ENCODE measurements at places on chromosomes 11 and 22. TPM values are rescaled to one million over a fixed set of nuclear protein-coding genes. Genes with fewer than 3 reads are reported as not detected.
A peak's percentile ranks its signal among the peaks of the same experiment; 100 is the strongest.

DNA sequence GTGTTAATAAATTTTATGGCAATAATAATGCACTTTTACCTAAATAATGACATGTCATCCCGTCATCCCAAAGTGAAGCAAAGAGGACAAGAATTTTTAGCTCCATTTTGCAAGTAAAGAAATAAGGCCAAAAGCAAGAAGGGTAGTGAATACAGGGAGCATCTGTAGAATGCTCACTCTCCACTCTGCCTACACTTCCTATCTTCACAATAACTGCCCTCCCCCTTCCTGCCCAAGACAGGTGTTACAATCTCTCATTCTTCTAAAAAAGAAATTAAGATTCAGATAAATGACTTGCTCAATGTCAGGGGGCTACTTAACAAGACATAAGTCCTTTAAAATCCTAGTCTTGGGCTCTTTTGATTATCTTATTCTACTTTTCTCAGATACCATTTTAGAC, 8.9 kb downstream of the RDX start:
- no peak for DNase-seq

DNA sequence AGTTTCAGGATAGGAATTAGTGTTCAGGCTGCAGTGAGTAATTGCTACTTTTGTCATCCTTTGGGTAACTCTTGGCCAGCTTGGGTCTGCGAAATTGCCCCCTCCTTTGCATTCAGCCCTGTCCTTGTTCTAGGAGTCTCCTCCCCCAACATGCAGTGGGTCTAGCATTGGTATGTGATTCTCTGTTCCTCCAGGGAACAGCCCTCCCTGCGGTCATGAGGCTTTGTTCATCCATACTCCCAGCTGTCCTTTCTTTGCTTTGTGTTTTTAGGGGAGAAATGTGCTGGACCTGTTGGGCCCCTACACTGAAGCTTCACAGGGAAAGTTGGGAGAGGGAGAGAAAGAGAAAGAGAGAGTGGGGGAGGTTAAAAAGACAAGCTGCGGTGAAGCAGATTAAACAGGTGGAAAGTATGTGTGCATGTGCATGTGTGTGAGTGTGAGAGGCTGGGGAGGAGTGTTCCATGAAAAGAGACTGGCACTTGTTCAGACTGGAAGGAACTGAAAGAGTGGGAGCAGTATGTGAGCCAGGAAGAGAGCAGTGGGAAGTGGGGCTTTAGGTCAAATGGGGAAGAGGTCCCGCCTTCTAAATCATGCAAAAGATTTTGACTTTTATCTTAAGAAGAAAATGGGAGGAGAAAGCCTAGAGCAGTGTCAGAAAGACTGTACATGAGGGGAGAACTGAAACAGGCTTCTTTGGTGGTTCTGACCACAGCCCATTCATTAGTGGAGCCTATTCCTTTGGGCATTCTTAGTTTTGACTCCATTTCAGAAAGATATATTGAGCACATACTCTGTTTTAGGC, 17.9 kb upstream of the SESN3 start:
- peak; percentile 12 for DNase-seq

GRCh38 chr11:64801158-64801464, 1.9 kb downstream of the MAP4K2 start:
- DNase-seq = no peak

GRCh38 chr11:86056351-86056854, 12.5 kb downstream of the PICALM start:
- DNase-seq = no peak

DNA sequence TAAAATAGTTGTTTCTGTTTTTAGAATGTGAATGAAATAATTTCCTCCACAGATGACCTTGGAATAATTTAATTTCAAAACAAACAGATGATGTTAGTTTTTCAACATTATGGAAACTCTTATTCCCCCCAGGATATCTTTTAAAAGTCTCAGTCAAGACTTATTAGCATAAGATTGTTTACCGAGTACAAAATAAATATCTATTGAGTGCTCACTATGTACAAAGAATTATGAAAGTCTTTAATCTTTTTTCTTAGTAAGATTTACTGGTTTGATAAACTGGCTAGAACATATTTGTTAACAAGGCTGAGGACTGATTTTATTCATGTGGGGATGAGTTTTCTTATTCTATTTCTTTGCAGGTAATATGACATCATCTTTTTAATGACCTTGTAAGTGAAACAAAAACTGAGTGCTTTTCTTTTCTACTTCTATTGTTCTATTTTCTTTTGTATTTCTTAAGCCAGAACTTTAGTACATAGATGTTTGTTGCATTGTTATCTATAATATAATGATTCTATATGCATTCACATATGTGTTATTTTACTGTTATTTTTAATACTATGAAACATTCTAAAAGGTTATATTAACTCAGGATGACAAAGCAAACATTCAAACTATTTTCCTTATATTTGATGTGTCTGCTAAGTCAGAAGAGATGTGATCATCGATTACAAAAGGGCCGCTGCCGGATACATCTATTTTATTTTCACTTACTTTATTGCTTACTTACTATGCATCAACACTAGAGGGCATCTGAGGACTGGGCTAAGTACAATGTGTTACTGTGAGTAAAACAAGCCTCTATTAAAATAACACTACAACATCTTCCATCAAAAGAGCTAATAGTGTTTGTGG, 111.0 kb upstream of the ARHGAP42 start:
- no peak for DNase-seq

GRCh38 chr22:40853961-40854360, 2.5 kb downstream of the ST13 start:
- no peak for DNase-seq

GRCh38 chr11:65422633-65423515, at the start of gene NEAT1:
NEAT1 (plus strand) TSS chr11:65422798.
- peak; percentile 97 for DNase-seq

GRCh38 chr11:18563090-18563730, 25.3 kb downstream of the UEVLD start:
- DNase-seq = no peak

GRCh38 chr22:35971456-35972119, 57.0 kb downstream of the RBFOX2 start:
- DNase-seq = no peak

GRCh38 chr11:66626926-66627325, 10.5 kb downstream of the RBM14 start:
- no peak for DNase-seq

GRCh38 chr11:99814738-99815137, 794.0 kb downstream of the CNTN5 start:
- DNase-seq = no peak

- DNase-seq = no peak
Measured at GRCh38 chr11:32081129-32081641, 9.7 kb upstream of the RCN1 start.

GRCh38 chr11:132876239-132876638, 656.1 kb downstream of the OPCML start:
- no peak for DNase-seq

GRCh38 chr11:17525570-17525969, 18.6 kb downstream of the USH1C start:
- DNase-seq = no peak

- DNase-seq = no peak
Measured at GRCh38 chr22:20296598-20296997, 23.3 kb downstream of the DGCR6L start.

GRCh38 chr11:17979770-17980371, 33.0 kb downstream of the SERGEF start:
- DNase-seq = peak; percentile 29

- DNase-seq = no peak
Measured at GRCh38 chr22:46072981-46073682, 77.2 kb upstream of the PPARA start.

DNA sequence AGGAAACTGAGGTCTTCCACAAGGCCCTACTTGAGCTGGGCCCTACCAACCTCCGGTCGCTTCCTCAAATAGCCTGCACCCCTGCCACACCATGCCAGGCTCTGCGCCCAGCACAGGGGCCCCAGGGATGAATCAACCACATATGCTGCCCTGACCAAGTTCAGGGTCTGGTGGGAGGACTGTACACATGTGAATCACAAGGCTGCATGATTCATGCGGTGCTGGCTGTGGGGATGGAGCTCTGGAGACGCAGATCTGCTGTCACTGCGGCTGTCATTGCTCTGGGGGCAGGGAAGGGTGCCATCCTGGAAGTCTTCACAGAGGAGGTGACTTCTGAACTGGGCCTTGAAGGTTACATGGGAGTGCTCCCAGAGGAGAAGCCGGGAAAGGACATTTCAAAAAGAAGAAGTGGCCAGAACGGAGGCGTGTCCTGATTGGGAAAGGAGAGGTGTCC, 21.5 kb downstream of the CYTH4 start:
- peak; percentile 90 for DNase-seq

DNA sequence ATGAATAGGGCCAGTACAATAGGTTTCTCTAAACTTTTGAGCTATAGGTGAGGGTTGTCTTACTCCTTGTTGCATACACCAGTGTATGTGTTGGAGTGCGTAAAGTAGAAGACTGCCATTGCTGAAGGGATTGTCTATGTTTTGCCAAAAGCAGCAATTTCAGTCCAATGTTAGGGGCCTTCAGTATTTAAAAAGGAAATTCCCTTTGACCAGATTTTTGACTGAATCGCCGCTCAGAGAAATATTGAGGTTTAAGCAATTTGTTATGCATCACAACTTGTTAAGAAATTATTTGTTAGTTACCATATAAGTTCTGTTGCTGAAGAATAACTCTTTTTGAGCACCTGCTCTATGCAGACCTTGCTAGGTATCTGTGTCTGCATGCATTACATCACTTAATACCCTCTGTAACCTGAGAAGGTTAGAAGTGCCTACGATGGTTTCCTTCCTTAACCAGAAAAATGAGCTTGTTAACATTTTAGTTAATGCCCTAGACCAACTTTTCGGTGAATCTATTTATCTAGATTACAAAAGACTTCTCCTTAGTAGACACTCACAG, 33.9 kb downstream of the MMP20 start:
- DNase-seq = no peak

GRCh38 chr11:58781345-58781744, 49.6 kb upstream of the GLYAT start:
- no peak for DNase-seq

DNA sequence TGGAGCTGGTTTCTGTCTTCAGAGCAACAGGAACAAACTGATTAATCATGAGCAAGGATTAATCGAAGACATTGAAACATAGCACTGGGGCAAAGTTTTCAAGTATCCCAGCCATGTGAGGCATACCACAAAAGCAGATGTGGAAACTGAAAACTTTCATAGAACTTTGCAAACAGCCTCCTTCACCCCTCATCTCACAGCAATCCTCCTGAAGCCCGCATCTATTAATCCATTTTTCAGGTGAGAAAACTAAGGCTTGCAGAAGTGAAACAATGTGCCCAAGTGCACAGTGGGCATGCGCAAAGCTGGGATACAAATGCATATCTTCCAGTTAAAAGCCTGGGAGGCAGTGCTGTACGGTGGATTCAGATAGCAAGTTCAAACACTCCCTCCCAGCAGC, 58.6 kb upstream of the HMGXB4 start:
- DNase-seq = no peak

DNA sequence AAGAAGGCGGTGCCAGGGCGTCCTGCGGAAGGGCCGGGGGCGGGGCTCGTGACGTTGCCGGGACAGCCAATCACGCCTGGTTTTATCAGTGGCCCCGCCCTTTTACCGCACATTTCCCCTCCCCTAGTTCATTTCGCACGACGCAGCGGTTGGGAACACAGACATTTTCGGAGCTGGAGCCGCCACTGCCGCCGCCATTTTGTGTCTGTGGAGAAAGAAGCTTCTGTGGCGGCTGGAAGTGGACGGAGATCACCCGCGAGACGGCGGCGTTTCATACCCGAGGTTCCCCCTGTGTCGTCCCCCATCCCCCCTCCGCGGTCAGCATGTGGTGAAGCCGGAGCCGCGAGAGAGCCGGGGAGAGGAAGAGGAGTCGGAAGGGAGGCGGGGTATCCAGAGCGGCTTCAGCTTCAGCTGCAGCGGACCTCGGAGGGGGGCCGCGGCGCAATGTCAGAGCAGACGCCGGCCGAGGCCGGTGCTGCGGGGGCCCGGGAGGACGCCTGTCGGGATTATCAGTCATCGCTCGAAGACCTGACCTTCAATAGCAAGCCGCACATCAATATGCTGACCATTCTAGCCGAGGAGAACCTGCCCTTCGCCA, at the start of gene PCF11:
Gene PCF11, plus strand, starts transcription at position 136 of the 598 bp plus-strand sequence. Its CDS starts 309 bp downstream, at position 445.
- no peak for DNase-seq

- no peak for DNase-seq
Measured at GRCh38 chr11:12330485-12331231, 46.7 kb upstream of the PARVA start.

GRCh38 chr11:101817581-101817980, 97.2 kb upstream of the CEP126 start:
- no peak for DNase-seq

- no peak for DNase-seq
Measured at GRCh38 chr11:111310088-111310487, 11.7 kb downstream of the POU2AF3 start.

DNA sequence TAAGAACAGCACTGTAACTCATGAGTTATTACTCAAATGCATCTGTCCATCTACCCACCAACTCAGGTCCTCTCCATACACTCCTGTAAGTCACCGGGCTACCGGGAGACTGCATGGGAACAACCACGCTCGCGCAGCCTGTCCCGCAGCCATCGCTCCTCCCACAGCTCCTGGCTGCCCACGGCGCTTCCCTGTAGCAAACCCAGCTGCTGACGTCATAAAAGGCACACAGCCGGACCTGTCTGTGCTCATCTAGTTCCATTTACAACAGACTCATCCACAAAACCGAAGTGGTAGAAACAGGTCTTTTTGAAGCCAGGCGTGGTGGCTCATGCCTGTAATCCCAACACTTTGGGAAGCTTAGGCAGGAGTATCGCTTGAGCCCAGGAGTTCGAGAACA, 23.4 kb upstream of the PACSIN2 start:
- no peak for DNase-seq

DNA sequence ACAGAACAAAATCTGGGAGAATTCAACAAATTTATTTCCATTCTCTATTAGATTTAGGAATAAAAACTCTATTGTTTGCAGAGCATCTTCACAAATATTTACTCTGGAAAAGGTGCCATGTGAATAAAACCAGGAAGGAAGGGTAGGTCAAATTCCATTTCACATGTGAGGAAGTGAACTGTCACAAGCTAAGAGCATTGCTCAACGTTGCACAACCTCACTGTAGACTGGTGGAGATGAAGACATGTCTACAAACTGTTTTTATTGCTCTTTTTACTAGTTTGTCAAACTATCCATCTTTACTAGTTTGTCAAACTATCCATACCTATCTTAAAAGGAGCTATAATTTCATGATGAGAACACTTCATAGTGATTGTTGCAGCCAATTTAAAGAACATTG, 236.4 kb downstream of the CNTN5 start:
- no peak for DNase-seq

Gene OR4D5
- total RNA-seq = not detected

Gene SCGB1C1
- total RNA-seq = not detected

Gene TMEM132A
- 3.3 TPM for total RNA-seq

Gene MYOD1
- not detected for total RNA-seq

Gene MRGPRX4
- total RNA-seq = not detected

Gene SPON1
- 0.22 TPM for total RNA-seq

Gene GLYATL1
- not detected for total RNA-seq

Gene BLID
- not detected for total RNA-seq

Gene PANX2
- 3.3 TPM for total RNA-seq

Gene RAC2
- 714 TPM for total RNA-seq

Gene HTR3B
- total RNA-seq = not detected

Gene FZD4
- 0.33 TPM for total RNA-seq

Gene GPHA2
- not detected for total RNA-seq

Gene APOL3
- total RNA-seq = 66.7 TPM

Gene ZNF280B
- 2.4 TPM for total RNA-seq

Gene SOX10
- not detected for total RNA-seq

Gene MUC5AC
- total RNA-seq = not detected
